ENCODE measurements at places on chromosomes 6 and 20.

DNA sequence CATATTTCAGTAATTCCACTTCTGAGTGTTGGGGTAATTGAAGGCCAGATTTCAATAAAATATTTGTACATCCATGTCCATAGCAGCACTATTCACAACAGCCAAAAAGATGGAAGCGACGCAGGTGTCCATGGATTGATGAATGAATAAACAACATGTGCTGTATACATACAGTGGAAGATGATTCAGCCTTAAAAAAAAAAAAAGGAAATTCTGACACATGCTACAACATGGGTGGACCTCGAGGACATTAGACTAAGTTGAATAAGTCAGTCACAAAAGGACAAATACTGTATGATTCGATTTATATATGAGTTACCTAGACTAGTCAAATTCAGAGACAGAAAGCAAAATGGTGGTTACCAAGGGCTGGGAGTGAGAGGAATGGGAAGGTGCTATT lies 57.2 kb downstream of the TRAM2 start:
- DNase-seq, result no peak

GRCh38 chr20:57214948-57215347 lies 51.5 kb downstream of the BMP7 start:
- no peak for DNase-seq

GRCh38 chr6:4935486-4935885 lies 68.4 kb downstream of the RPP40 start:
- no peak for DNase-seq

GRCh38 chr6:138856654-138857053 lies 60.8 kb downstream of the ECT2L start:
- no peak for DNase-seq

DNA sequence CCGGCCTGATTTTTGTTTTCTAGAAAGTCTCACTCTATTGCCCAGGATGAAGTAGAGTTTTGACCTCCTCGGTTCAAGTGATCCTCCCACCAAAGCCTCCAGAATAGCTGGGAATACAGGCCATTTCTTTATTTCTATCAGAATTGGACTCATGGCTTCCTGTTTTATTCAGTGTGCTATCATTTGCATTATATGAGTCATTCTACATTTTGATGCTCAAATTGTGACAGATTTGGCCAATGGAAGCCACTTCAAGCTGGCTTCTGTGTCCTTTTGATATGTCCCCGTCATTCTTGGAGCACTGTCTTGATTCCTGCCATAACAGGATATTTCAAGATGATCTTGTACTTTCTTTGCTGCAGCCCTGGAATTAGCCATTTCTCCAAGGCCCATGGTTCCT lies 75.1 kb downstream of the CNBD2 start:
- no peak for DNase-seq

- DNase-seq, result no peak
These were observed 60.6 kb upstream of the IL20RA start for GRCh38 chr6:137105375-137105774.

DNA sequence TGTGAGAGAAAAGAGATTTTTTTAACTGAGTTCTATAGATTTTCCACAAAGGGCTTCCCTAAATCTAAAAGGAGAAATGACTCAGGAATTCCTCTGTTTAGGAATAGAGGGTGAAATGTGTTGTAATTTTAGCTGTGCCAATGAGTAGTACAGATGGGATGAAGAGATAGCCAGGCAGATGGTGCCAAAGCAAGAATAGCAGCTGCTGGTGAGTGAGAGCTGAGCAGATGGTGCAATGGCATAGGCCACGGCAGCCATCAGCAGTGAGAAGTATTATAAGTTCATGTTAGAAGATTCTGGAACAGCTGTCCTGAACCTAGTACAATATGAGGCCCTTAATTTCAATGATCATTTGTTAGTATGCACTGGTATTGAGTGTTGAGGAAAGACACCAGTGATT lies 40.2 kb upstream of the CRISP1 start:
- no peak for DNase-seq

GRCh38 chr20:54255157-54255556 lies 47.3 kb downstream of the PFDN4 start:
- no peak for DNase-seq

GRCh38 chr6:136720045-136720770 lies 72.1 kb downstream of the MAP3K5 start:
- DNase-seq, result no peak

- no peak for DNase-seq
These were observed 141.7 kb upstream of the CARMIL1 start for GRCh38 chr6:25137480-25137879.

DNA sequence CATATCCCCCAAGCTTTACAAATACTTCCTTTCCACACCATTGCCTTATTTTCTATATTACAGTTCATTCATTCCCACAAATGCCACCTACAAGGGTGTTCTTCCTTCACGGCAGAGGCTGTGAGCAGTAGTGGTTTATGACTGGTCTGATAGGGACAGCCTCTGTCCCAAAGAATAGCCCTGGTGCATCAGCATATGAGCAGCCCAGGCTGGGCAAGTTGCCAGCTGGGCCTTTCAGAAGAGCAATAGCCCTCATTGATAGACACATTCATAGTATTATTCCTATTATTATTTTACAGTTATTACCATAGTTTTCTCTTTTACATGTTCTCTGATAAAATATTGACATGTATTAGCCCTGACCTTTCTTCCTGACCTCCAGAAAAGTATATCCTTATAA lies 149.9 kb downstream of the MMS22L start:
- no peak for DNase-seq

DNA sequence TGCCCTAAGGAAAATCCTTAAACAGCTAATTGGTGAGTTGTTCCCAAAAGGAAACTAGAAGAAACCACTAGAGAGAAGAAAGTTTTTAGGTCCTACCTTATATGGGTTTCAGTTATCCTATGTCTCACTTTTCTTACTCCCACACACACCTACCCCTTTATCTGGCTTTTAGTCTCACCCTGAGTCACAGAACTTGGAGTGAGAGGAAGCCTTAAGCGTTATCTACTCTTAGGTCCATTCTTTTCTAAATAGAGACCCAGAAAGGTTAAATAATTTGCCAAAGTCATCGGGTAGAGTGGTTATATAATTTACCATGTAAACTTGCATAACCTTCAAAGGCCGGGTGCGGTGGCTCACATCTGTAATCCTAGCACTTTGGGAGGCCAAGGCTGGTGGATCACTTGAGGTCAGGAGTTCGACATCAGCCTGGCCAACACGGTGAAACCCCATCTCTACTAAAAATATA lies 4.3 kb upstream of the RPP21 start:
- no peak for DNase-seq

GRCh38 chr6:54892831-54893230 lies 46.3 kb downstream of the FAM83B start:
- no peak for DNase-seq

- no peak for DNase-seq
These were observed 43.7 kb downstream of the PHACTR1 start for GRCh38 chr6:12760226-12760625.

DNA sequence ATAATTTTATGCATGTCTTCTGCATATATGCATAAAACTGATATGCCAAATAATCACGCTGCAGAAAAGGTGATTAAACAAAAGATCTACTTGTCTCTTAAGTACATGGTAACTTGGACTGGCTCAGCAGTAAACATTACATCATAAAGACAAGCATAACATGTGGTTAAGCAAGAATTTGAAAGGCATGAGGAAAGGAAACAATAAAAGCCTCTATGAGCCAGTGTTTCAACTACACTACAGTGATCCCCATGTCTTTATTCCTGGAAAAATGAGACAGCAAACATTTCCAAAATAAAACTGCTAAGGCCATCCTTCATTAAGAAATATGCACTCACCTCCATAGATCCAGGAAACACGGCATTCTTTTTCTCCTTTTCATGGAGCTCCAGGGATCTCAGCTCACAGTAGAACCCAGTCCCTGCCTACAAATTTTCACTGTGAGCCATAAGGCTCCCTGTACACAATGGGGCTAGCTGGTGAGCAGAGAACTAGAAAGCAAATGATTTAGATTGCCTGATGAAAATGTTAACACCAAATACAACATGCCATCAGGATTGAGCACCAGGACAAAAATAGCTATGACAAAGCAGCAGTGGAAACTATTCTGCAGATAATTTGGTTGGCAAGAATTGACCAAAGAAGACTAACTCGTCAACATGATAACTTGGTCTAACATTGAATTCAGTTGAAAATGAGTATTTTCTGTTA lies 156.1 kb downstream of the COL21A1 start:
- DNase-seq, result no peak
